Vein endothelial cell (primary cell): ENCODE measurements at places on chromosomes 6 and 20. TPM values are rescaled to one million over a fixed set of nuclear protein-coding genes. Genes with fewer than 3 reads are reported as not detected.

The DCDC2 gene
- not detected in 2 replicates for total RNA-seq

The FAM110A gene
- total RNA-seq, result 3.5 and 4.9 TPM in 2 replicates

The TFAP2A gene
- 0.10 TPM in 1 of 2 replicates, not detected in the other for total RNA-seq

The VNN1 gene
- total RNA-seq, result 0.29 TPM in 1 of 2 replicates, not detected in the other

The GPANK1 gene
- 15.1 and 17.3 TPM in 2 replicates for total RNA-seq
